Activated naive CD4-positive, alpha-beta T cell treated with Interleukin-2 at 50 U/mL for 16 hours (primary cell): ENCODE measurements at places on chromosomes 3 and 15.

DNA sequence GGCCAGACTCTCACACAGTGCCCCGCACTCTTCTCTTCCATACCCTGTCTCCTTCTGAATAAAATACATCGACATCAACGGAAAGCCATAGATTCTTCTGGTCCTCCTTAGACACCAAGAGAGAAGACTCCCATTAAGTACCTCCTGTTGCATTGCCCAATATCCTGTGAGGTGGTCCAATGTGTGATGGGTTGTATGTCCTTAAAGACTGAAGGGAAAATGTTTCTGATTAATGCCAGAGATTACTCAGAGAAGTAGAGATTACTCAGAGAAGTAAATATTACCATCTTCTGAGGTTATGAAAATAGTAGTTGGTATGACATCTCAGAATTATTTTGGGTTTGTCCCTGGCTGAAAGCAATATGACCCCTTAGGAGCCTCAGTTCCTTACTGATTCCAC, 60.8 kb upstream of the GALNT15 start:
- no peak for DNase-seq

- DNase-seq: no peak
These were observed 2.1 kb downstream of the ZFAND6 start for GRCh38 chr15:80061582-80061981.

- DNase-seq: no peak
These were observed 4.2 kb upstream of the EFCAB12 start for GRCh38 chr3:129432671-129433070.

DNA sequence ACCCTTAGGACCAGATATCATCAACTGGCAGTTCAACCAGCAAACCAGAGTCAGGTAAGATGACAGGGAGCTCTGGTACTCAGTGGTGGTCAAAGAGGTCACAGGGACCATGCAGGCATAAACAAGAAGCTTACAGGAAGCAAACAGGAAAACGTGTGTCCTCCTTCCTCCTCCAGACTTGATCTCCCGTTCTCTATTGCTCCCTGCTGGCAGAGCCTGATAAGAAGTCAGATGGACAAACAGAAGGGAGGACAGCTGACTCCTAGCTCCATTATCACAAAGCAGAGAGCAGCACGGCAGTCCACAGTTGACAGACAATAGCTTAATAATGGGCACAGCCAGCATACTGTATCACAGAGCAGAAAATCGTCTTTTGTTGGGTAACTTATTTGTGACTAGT, 156.5 kb upstream of the SLC2A2 start:
- DNase-seq: no peak

DNA sequence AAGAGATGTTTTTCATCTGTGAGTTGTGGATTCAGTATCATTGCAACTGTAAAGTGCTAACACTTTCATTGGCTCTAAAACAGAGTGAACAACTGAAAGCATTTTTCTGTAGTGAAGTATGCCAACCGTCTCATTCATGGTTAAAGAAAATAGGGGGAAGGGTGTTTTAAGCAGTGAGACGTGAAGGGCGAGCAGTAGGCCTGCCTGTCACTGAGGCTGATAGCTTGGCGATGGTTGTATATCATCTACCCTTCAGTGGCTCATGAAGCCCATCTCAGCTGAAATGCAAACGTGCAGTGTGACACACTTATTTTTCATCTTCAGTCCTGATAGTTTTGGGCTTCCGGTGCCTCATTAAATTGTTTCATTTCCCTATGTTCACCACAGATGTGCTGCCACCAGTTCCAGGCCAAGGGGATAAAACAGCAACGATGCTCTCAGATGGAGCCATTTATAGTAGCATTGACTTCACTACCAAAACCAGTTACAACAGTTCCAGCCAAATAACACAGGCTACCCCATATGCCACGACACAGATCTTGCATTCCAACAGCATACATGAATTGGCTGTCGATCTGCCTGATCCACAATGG, 562.0 kb downstream of the ROBO2 start:
- DNase-seq: no peak

GRCh38 chr3:2452249-2452648, 353.6 kb downstream of the CNTN4 start:
- DNase-seq: no peak

DNA sequence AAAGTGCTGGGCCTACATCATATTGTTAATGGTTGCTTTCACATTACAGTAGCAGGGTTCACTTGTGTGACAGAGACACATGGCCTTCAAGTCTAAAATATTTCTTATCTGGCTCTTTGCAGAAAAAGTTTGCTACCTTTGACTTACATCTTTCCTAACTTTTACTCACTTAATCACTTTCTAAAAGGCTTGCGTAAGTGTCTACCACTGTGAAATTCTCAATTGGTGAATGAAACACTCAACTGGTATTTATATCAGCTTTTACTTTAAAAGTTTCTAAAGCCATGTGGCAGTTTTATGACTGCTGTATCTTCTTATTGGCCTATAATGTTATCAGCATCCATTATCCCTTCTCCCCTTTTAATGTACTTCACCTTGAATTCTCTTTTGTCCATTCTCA, 554.5 kb downstream of the ZIC1 start:
- no peak for DNase-seq

DNA sequence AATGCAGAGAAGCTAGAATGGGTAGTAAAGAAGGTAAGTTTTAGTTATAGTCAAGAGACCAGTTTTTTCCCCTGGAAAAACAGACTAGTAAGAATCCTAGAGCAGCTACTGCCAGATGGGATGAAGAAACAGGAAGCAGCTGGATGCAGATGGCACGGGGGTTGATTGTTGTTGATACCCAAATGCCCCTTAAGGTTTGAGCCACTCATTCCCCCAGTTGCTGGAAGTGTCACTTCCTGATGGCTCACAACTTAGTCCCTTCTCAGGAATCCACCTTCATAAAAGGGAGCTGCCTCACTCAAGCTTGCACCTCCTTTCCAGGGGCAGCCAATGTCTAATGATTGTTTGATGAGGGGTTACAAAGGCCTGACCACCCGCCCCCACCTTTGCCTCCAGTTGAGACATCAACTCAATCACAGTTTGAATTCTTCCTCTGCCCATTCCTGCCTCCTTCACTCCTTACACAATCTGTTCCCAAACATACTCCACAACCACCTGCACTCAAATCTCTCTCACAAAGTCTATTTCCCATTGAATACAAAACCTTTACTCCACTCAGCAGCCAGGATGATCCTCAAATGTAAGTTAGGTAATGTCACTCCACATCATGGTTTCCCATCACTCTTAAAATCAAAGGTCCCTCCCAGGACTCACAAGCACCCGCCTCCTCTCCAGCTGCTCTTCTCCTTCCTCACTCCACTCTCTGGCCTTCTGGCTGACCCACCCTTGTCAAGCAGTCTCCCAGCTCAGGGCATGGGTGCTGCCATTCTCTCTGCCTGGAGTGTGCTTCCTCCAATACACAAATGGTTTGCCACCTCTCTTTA, 450.1 kb upstream of the THBS1 start:
- no peak for DNase-seq

DNA sequence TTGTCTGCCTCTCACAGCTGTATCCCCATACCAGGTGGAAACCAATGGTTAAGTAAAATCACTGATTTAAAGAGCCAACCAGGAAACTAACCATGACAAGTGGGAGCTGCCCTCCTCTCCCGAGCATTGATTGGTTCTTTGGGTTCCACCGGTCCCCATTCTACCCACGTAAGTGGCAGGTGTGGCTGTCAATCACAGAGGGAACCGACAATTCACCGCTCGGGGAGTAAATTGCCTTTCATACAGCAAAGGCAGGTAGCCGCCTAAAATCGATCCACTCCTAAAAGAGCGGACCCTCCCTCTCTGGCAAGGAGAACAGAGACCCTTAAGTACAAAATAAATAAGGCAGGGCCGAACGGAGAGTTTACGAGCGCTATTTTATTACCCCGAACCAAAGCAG, 1.2 kb downstream of the ERC2 start:
- DNase-seq: peak; percentile 19

- peak; percentile 81 for DNase-seq
These were observed 14.7 kb downstream of the RHOV start for GRCh38 chr15:40859206-40859851.

GRCh38 chr3:45204136-45204535, 22.0 kb downstream of the TMEM158 start:
- DNase-seq: no peak

GRCh38 chr15:93943586-93943985, 287.8 kb upstream of the MCTP2 start:
- no peak for DNase-seq

- no peak for DNase-seq
These were observed 55.5 kb downstream of the SMAD6 start for GRCh38 chr15:66757521-66757920.
